ENCODE measurements at places on chromosomes 6 and 20.

GRCh38 chr6:55450005-55450404, 122.7 kb downstream of the GFRAL start:
- DNase-seq = no peak

DNA sequence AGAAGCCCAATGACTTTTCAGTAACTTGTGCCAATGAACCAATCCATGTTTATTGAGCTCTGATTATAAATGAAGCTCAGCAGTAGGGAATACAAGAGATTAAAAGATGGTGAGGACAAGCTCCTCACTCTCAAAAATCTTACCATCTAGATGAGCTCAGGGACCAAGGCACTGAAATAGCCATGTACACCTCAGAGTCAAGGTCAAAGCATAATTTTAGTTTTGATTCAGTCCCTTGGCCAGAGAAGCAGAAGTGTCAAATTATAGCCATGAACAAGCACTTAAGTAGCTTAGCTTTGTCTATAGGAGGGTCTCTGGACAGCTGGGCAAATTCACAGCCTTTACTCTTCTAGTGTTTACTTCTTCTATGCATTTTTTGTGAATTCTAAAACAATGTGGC, 131.0 kb upstream of the DTNBP1 start:
- DNase-seq = no peak

GRCh38 chr6:148112851-148113319, 229.8 kb upstream of the SASH1 start:
- no peak for DNase-seq

DNA sequence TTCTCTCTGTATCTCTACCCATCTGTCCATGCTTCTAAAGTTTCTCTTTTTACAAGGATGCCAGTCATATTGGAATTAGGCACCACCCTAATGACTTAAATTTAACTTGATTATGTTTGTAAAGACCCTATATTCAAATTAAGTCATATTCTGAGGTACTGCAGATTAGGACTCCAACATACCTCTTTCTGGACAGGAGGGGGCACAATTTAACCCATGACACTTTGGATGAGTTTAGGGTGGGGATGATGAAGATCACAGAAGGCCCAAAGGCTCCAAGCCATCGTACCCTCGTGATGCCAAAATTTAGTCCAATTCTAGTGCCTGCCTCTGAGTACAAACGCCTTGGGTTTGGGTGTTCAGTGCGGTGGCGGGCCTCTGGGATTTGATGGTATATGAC, 15.0 kb upstream of the NKX2-2 start:
- DNase-seq = no peak

DNA sequence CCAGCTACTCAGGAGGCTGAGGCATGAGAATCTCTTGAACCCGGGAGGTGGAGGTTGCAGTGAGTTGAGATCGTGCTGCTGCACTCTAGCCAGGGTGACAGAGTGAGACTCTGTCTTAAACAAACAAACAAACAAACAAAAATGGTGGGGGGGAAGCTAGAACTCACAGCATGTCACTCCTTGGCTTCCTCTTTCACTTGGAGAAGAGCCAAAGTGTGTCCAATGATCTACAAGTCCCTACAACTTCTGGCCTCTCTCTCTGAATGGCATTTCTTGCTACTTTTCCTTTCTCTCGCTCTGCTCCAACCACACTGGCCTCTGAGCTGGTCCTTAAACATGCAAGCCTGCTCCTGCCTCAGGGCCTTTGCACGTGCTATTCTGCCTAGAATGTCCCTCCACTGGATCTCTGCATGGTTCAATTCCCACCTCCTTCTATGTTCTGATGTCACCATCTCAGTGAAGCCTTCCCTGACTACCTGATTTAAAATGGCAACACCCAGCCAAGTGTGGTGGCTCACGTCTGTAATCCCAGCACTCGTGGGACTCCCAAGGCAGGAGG, 8.1 kb downstream of the TLDC2 start:
- DNase-seq = no peak

DNA sequence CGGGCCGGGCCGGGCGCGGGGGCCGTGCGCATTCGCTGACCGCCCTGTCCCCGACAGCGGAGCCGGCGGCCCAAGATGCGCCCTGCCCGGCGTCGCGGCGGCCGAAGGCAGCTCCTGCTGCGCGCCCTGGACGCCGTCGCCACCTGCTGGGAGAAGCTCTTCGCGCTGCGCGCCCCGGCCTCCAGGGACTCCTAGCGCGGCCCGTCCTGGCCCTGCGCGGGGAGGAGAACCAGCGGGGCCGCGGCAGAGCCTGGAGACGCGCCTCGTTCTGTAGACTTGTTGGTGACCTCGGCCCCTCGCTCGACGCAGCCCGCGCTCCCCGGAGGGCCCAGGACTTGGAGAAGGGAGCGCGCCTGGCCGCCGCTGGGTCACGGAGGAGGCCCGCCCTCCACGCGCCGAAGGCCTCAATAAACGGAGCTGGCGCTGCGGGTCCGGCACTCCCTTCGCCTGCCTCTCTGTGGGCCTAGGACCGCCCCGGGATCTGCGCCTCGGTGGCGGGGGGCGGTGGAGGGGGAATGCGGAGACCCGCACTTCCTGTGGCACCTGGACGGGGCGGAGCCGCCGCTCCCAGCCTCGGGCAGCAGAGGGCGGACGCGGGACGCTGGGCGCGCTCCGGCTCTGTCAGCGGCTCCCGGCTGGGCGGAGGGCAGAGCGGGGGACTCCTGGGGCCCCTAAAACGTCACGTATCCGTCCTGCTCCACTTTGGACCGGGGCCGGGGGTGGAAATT, 2.7 kb downstream of the C20orf204 start:
- no peak for DNase-seq

Data from HS-27A (cell line).